Tongue (tissue), 3 donors: ENCODE measurements at places on chromosomes 1 and 21. TPM values are rescaled to one million over a fixed set of nuclear protein-coding genes. Genes with fewer than 3 reads are reported as not detected.

C1orf141 gene
- total RNA-seq, result not detected

MIXL1 gene
- not detected for total RNA-seq

AK5 gene
- 4.8 TPM for total RNA-seq

CA14 gene
- 9.1 TPM for total RNA-seq

SLC41A1 gene
- 43.6 TPM for total RNA-seq

RGS5 gene
- total RNA-seq, result 35.8 TPM

RAP1GAP gene
- total RNA-seq, result 2.7 TPM

SERPINC1 gene
- not detected for total RNA-seq

AADACL4 gene
- not detected for total RNA-seq

CACNA1S gene
- 74.9 TPM for total RNA-seq

KCNH1 gene
- 2.5 TPM for total RNA-seq

LCE1A gene
- total RNA-seq, result not detected

DNA sequence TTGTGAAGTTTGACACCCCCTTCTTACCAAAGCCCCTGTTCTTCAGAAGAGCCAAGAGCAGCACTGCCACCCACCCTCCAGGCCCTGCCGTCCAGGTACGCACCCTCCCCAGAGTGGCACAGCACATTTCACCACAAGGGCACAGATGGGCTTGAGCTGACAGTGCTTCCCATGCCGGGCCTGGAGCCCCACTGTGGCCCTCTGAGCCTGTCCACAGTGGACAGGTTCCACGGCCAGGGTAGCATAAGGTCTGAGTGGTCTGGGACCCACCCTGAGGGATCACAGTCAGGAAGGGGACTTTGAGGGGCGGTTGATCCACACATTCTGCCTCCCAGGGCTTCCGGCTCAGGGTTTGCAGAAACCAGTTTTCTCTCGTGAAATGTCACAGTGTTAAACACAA, 28.6 kb upstream of the PDXK start:
- DNase-seq, result no peak

GRCh38 chr1:240515505-240515904, 96.5 kb downstream of the GREM2 start:
- no peak for DNase-seq

- peak; percentile 25 for DNase-seq
Observed at GRCh38 chr1:216183007-216183406, 240.2 kb downstream of the USH2A start.

GRCh38 chr1:60622486-60622885, 459.9 kb upstream of the NFIA start:
- no peak for DNase-seq

DNA sequence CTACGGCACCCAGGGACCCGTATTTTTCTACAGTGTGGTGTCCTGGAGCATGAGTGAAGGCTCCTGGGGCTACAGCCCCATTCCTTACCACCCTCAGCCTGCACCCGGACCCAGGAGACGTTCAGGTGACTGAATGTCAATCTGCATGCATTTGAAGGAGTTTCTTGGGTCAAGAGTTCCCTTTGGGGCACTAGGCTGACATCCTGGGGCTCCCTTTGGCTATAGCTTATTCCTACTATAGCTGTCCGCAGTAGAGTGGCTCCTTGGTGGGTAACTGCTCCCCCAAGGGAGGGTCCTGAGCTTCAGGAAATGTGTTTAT, 19.9 kb upstream of the LRRN2 start:
- DNase-seq, result no peak

GRCh38 chr1:163290025-163290640, 31.6 kb upstream of the NUF2 start:
- no peak for DNase-seq

GRCh38 chr1:150053926-150054325, 13.7 kb upstream of the VPS45 start:
- DNase-seq, result no peak

DNA sequence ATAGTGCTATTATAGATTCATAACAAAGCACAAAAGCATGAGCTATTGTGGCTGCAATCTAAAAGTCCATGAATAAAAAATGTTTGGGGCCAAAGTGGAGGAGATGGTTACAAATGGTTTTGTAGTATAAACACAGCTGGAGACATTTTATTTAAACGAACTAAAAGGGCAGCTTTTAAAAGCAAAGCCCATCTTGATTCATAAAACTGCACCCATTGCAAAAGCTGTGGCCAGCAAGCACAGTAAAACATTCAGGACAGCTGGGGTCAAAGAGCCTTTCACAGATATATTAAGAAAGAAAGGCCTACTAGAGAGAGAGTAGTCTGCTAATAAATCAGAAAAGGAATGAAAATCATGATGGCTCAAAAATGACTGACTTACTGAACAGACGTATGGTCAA, 520.8 kb downstream of the NUF2 start:
- DNase-seq, result no peak

DNA sequence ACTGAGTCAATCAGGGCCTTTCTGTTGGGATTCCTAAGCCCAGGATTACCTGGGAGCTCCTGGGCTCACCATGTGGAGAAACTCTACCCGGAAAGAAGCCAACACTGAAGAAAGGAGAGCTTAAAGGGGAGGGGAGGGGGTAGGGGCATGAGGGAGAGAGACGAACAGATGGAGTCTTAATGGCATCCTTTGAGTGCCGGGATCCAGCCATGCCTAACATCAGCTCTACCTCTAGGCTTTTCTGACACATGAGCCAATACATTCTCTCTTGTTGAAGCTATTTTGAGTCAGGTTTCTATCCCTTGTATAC, 75.0 kb downstream of the NPHP4 start:
- no peak for DNase-seq

DNA sequence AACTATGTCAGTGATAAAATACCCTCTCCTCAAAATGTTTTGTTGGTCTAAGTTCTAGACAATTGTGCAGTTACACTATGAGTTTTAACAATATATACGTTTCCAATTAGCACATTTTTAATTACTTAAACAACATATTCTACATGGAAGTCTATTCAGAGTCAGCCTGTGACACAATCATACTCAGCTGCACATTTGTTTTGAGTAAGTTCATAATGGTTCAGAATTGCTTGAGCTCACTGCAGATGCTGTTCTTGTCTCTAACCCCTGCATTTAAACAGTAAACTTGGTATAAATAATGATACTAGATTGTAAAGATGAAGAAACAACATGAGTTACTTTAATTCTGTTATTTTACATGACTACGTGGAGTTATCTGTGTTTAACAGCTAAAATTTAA, 30.6 kb downstream of the CDKN2C start:
- DNase-seq, result no peak

GRCh38 chr1:235291599-235292091, 36.3 kb downstream of the ARID4B start:
- no peak for DNase-seq

GRCh38 chr21:30831194-30831765, 1.7 kb upstream of the KRTAP7-1 start:
- DNase-seq, result no peak

DNA sequence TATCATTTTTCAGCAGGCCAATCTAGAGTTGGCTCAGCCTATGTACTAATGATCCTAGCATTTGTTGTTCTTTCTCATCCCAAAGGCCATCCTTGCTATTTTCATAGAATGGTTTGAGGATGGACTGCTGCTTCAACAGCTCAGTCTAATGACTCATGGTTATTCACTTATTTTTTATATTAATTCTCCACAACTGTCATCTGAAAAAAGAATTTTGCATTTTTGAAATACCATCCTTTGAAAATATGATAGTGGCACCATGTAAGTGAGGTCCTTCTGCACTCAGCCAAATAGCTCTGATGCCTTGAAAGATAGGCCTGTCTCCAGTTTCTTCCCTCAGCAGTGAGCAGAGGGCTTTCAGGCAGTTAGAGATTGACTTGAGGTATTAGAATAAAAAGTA, 377.5 kb downstream of the LMO4 start:
- DNase-seq, result no peak

DNA sequence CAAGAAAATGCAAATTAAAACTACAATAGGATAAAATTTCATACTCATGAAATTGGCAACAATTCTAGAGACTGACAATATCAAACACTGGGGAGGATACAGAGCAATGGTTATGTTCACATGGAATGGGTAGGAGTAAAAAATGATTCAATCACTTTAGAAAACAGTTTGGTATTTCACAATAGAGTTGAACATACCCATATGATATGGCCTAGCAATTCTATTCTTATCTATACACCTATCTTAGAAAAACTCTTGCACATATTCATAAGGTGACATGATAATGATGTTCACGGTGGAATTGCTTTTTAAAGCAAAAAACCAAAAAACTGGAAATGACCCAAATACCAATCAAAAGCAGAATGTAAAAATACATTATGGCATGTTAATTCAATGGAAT, 28.7 kb downstream of the PHC2 start:
- DNase-seq, result no peak

DNA sequence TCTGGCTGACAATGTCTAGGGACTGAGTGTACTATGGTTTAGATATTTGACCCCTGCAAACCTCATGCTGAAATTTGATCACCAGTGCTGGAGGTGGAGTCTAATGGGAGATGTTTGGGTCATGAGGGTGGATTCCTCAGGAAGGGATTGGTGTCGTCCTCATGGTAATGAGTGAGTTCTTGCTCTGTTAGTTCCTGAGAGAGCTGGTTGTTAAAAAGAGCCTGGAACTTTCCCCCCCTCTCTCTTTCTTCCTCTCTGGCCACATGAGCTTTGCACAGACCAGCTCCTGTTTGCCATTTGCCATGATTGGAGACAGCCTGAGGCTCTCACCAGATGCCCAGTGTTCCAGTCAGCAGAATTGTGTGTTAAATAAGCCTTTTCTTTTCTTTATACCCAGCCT, 36.6 kb upstream of the CNIH3 start:
- no peak for DNase-seq

DNA sequence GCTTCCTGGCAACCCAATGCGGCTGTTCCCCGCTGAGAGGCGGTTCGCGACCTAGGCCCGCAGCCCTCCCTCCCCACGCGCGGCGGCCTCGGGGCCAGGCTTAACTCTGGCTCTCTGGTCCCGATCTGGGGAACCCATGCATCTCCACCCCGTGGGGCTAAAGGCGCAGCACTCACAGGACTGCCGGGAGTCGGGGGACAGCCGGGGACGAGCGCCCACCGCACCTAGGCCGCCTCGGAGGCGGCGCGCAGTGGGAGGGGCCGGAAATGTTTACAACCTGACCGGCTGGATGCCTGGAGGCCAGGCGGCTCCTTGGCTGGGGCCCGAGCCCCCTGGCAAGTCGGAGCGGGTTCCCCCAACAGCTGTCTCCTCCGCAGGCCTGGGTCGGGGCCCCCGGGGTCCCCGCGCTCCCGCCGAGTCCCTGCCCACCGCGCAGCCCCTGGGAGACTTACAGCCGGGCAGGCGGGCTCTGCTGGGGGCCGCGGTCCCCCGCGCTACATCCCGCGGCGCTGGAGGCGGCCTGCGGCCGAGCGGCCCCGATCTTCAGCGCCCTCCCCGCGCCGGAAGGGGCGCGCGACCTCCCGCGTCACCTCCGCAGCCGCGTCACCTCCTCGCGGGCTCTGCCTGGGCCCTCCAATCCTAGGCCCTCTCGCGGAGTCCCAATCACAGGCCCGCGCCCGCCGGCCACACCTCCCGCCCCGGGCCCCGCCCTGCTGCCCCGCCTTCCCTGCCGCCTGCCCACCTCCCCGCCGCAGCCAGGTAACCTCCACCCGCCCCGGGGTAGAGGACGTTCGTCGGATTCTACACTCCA, at the start of gene ADIPOR1:
Gene ADIPOR1 (minus strand): TSS at position 580 of the 811 bp plus-strand sequence. CDS start 7,242 bp downstream, outside the sequence.
- DNase-seq, result peak; percentile 94

- DNase-seq, result no peak
Observed at GRCh38 chr21:44529011-44529421, 11.0 kb downstream of the KRTAP10-1 start.

- DNase-seq, result no peak
Observed at GRCh38 chr1:186325239-186325638, 49.8 kb downstream of the TPR start.

DNA sequence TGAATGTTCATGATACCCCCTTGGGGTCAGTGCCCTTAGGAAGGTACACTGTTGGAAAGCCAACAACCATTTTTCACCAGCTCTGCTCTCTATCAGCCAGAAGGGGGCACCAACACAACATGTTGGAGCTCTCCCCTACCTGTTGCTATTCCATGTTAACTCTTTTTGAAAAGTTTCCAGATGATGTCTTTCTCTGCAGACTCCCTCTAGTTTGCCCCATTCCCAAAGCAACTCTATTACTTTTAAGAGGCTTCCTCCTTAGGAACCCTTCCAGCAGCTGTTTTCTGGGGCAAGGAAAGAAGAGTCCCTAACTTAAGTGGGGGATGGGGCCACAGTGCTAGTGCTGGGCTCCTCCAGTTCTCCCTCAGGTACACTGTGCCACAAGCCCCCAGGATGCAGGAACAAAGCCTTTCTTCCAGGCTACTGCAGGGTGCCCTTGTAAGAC, 22.9 kb upstream of the NDC1 start:
- DNase-seq, result peak; percentile 76

- DNase-seq, result no peak
Observed at GRCh38 chr1:43844114-43844513, 89.5 kb upstream of the ARTN start.

GRCh38 chr1:145986551-145986950, 9.8 kb downstream of the TXNIP start:
- no peak for DNase-seq

DNA sequence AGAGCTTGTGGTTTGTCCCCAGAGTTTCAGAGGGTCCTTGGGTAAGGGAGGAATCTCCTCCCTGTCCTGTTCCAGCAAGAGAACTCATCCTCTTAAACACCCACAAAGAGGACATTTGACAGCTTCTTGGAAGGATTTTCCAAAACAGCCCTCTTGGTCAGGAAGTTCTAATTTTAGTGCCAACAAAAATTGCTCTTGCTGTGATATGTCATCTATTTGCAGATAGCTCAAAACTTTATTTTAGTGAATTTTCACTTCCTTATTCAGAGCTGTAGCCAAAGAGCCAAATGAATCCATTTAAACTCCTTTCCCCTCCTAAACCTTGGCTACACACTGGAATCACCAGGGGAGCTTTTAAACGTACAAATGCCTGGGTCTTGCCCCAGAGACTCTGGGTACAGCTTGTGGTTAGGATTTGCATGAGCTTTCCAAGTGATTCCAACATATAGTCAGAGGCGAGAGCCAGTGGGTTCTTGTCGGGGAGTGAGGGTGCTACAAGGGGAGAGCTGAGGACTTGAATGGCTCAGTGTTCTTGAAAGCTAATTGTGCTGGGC, 11.8 kb upstream of the RASSF5 start:
- DNase-seq, result no peak

GRCh38 chr1:12125422-12126355, 41.1 kb upstream of the TNFRSF1B start:
- DNase-seq, result no peak

DNA sequence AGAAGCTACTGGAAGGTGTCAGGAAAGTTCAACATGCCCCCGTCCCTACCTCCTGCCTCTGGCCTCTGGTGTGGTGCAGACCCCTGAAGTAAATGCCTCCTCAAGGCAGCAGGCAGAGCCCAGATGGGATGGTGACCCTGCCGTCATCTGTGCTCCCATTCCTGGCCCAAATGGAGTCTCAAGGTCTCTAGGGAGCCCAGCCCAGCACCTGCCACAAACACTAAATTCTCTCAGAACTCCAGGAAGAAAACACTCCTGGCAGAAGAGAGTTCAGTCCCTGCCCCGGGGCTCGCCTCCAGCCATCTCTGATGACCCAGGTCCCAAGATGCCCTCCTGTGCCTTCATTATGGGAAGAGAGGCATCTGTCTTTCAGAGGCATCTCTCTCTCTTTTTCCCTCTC, 261.6 kb upstream of the TMEM51 start:
- DNase-seq, result no peak
